ENCODE measurements at places on chromosomes 3 and 15. TPM values are rescaled to one million over a fixed set of nuclear protein-coding genes. Genes with fewer than 3 reads are reported as not detected.
A peak's percentile ranks its signal among the peaks of the same experiment; 100 is the strongest.

ZNF860 gene
- total RNA-seq = 0.17 TPM

LRRK1 gene
- 2.3 TPM for total RNA-seq

DNA sequence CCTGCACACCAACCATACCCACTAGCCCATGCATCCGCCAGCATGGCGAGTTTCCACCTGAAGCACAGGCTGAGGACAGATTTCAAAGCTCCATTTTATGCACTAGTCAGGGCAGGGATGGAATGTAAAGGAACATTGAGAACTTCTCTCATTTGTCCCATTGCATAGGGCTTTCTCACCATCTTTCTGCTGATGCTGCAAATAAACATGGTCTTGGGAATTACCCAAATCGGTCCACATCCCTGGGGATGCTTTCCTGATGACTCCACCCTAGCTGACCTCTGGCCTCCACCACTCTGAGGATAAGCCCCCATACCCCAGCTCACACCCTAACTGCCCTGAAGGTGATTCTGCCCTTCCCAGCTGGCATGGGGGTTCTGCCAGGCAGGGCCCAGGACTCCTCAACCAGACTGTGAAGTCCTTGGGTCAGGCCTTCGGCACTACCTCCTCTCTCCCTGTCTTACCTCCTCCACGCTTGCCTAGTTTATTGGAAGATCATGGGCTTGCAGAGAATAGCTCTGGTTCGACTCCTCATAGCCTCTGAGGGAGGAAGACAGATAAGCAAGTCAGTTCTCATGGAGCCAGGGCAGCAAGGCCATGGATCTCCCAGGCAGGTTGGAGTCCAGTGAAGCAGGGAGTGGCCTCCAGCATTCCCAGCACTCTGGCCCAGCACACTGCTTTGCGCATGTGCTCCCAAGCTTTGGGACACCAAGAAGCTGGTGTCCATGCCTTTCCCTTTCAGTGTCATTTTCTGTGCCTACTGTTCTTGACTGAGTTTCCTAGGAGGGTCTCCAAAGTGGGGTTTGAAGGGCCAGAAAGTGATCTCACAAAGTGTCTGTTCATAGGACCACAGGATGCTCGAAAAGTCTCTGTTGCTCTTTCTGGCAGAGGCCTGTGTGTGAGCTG, 27.6 kb upstream of the XYLB start:
- no peak for DNase-seq

DNA sequence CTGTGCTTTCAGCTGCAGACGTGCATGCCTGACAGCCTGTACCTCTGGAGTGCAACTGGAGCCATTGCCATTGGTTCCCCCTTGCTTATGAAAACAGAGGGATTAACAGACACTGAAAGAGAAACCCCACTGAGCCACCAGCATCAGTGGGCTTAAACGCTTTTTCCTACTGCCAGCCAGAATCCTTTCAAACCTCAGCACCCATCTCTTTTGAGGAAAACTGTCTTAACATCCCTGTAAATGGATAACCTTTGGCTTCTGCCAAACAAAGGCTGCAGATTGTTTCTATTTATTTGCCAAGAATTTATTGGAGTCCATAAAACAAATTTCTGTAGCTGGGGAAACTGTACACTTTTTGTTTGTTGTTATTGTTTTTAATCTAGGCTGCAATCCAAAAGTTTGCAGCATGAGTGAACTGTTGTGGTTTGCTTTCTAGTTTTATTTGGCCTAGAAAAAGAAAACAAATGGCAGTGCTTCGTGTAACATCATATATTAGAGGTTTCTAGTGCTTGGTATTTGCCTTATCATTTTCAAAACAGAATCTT, 369.2 kb upstream of the IL12A start:
- DNase-seq = no peak

GRCh38 chr15:76987896-76988860, 6.7 kb upstream of the PSTPIP1 start:
- peak; percentile 79 for DNase-seq
